ENCODE measurements at places on chromosomes 4 and X.

GRCh38 chr4:170089274-170089667 lies 485 bp downstream of the AADAT start:
- no peak for DNase-seq

DNA sequence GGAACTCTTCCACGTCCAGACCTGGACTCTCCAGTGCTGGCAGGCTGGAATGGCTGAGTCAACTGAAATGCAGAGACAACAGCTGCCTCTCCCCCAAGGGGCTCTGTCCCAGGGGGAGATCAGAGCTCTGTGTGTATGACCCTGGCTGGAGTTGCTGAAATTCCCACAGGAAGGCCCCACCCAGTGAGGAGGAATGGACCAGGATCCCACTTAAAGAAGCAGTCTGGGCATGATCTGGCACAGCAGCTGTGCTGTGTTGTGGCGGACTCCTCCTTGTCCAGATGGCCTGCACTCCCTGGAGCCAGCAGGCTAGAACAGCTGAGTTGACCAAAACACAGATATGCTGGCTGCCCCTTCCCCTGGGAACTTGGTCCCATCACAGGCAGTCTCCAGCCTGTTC lies 25.4 kb downstream of the C4orf17 start:
- DNase-seq, result no peak

DNA sequence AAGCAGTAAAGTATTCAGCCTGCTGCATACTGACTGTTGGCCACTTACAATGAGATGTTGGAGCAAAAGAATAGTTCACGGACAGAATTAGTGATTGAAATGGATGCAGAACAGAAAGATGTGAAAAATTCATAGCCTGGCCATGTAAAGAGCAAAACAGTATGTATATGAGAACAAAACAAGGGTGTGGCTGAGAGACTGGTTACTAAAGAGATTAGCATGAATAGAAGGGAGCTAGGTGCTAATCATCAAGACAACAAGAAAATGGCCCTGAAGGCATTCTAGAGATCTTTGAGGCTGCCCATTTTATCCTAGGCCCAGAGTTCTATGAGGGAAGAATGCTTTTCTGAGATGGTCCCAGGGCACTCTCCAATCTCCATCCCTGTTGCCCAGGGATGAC lies 208.5 kb downstream of the ARHGEF9 start:
- no peak for DNase-seq

- DNase-seq, result no peak
These were observed 3.8 kb upstream of the FGG start for GRCh38 chr4:154616287-154616686.

- no peak for DNase-seq
These were observed 304.5 kb downstream of the CBLL2 start for GRCh38 chrX:22577181-22577580.

DNA sequence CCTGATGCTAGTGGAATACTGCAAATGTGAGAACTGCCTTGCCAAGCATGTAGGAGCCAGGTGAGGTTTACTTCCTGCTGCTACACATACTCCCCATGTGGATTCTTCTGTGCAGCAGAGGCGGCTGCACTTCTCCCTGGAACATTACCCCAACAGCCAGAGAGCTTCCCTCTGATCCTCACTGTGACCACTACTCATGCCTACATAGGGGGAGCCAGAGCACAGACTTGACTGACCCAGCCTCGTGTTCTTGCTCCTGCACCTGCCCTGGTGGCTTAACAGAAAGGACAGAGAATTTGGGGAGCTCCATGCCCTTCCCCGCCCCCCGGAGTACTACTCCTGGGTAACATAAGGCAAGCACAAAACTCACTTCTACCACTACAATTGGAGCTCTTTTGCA lies 38.4 kb downstream of the UGT2A2 start:
- no peak for DNase-seq

- DNase-seq, result peak; percentile 68
These were observed 32.9 kb downstream of the HTT-AS start for GRCh38 chr4:3041192-3042142.

- DNase-seq, result no peak
These were observed 693 bp downstream of the ATP10D start for GRCh38 chr4:47485768-47486167.

GRCh38 chr4:105305019-105305836 lies 158.6 kb downstream of the TET2 start:
- DNase-seq, result no peak

GRCh38 chr4:77819404-77819842 lies 255 bp upstream of the CNOT6L start:
- DNase-seq, result no peak

DNA sequence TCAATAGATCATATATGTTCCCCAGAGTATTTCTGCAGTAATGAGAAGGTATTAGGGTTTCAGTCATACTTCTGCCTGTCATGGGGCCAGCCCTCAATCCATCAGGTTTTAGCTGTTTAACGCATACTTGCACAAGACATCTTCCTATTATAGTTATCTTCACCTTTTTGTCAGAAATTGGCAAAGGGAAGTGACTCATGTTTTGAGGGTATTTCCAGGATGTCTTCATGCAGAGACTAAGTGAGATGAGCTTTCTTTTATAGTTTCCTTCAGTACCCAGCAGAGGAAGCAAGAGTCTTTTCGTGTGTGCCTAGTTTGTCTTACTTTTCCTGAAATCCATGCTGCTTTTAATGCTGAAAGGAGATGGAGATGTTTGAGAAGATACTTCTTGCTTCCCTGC lies 9.5 kb downstream of the CSTF2 start:
- no peak for DNase-seq

- DNase-seq, result no peak
These were observed 91.4 kb upstream of the MAD2L1 start for GRCh38 chr4:120158046-120158445.

DNA sequence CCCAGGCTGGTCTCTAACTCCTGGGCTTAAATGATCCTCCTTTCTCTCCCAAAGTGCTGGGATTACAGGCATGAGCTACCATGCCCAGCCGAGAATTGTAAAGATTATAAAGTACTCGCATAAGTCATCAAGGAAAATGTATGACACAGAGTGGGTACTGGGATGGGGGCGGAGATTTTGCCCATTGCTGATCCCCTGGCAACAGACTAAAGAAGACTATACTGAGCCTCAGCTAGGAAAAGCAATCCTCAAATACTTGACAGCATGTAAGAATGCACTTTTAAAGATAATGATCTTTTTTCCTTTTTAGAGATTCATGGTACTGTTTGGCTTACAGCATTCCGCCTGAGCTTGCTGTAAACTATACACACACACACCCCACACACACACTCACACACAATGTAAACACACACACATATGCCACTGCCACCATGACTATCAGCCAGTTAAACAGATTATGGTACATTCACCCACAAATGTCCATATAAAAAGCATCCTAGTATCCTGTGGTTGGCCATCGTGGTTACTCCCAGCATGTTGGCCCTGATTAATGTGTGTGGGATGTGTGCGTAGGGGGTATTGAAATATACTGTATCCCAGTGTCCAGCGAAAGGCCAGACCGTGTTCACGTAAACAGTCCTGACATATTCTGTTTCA lies 113.0 kb downstream of the AMELX start:
- DNase-seq, result no peak

DNA sequence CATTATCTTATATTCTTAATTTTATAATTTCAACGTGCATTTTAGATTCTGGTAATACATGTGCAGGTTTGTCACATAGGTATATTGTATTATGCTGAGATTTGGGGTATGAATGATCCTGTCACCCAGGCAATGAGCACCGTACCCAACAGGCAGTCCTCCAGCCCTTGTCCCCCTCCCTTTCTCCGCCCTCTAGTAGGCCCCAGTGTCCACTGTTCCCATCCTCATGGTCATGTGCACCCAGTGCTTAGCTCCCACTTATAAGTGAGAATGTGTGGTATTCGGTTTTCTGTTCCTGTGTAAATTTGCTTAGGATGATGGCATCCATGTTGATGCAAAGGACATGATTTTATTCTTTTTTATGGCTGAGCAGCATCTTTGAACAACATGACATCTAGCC lies 70.6 kb downstream of the RNF150 start:
- DNase-seq, result no peak

- DNase-seq, result no peak
These were observed 1.7 kb upstream of the IL3RA start for GRCh38 chrX:1334854-1335253.
